CD4-positive, alpha-beta T cell (primary cell): ENCODE measurements at places on chromosomes 3 and 15.

DNA sequence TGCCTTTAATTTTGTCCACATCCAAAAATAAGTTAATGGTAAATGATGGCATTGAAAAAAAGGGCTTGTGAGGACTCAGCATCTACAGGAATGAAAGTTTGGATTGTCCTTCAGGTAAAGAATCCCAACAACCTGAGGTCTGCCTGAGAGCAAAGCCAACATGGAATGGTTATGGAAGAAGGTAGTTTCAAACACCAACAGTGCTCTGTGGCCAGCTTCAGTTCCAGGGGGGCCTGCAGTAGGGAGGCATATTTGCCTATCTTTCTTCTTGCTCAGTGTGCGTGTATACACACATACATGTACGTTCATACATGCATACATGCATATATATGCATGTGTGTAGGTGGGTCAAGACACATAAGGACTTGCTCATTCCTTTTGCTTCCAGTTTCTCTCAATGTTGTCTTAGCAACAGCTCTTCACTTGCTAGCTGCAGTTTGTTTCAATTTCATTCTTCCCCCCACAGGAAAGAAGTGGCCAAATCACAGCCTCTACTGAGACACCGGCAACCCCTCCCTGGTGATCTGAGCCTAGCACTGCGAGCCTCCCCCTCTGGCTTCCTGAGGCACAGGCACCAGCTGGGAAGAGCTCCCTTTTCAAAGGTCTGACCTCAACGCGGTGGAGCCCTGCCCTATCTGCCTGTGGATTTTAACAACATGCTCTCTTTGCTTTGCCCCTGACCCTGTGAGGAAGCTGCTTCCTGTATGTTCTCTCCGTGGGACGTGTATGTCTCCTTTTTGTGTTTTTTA is 146.2 kb downstream of the KLF13 start:
- H3K4me1 ChIP-seq: peaks cover 57% of the 10 kb centered on the region
- peak; percentile 63 for DNase-seq
- no peaks in the 10 kb centered on the region for H3K36me3 ChIP-seq
- no peaks in the 10 kb centered on the region for H3K27me3 ChIP-seq
- H3K27ac ChIP-seq: peak overlapping the region; percentile 55

GRCh38 chr3:136122006-136122405 is 74.1 kb downstream of the MSL2 start:
- no peaks in the 10 kb centered on the region for H3K36me3 ChIP-seq
- no peaks in the 10 kb centered on the region for H3K27me3 ChIP-seq
- H3K4me3 ChIP-seq: no peak overlapping the region
- H3K27ac ChIP-seq: no peak overlapping the region
- no peaks in the 10 kb centered on the region for H3K4me1 ChIP-seq

DNA sequence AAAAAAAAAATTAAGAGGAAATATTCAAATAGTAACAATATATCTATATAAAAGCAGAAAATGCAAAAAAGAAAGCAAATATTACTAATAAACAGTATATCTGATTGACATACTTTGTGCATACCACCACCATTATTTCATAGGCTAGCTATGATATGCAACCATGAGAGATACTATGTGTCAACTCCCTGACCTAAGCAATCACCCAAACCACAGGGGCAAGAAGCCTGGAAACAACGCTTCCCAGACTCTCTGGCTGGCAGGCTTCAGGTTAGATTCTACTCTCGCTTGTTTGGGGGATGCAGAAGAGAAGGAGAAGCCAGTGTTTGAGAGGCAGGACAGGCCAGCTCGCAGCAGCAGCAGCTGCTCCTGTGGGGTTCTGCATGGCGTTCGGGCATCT is 169.3 kb upstream of the TPM1 start:
- H3K27me3 ChIP-seq: no peaks in the 10 kb centered on the region
- no peaks in the 10 kb centered on the region for H3K36me3 ChIP-seq
- no peaks in the 10 kb centered on the region for H3K4me1 ChIP-seq
- no peak for DNase-seq
- H3K27ac ChIP-seq: no peak overlapping the region

DNA sequence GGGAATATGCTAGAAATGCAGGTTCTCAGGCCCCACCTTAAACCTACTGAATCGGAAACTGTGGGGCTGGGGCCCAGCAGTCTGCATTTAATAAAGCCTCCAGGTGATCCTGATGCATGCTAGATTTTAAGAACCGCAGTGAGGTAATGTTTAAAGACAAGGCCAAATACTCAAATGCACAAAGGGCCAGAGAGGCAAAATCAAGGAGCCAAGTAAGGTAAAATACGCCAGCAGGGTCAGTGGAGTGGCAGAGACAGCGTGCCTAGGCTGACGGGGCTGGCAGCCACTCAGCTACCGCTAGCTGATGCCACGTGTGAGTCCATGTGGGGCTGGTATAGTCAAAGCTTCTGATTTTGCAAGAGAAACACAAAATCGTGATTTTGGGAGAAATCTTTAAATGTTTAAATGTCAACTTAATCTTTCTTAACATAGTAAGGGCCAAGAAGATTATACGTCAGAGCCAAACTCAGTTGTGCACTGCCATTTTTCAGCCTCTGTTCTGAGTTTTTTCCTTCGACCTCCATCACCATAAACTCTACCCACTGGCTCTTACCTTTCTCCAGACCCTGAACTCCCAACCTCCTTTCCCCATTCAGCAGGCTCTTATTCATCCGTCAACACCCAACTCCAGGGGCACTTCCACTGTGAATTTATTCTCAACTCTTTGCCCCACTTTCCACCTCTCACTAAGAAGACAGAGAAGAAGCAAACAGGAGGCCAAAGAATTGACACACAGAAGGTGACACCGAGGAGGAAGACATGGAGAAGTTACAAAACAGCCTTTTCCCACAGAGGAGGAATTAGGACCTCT is 136.6 kb upstream of the RAD18 start:
- no peak for DNase-seq
- H3K36me3 ChIP-seq: no peaks in the 10 kb centered on the region
- H3K27ac ChIP-seq: no peak overlapping the region
- no peaks in the 10 kb centered on the region for H3K4me1 ChIP-seq
- no peaks in the 10 kb centered on the region for H3K27me3 ChIP-seq
- H3K4me3 ChIP-seq: no peak overlapping the region

DNA sequence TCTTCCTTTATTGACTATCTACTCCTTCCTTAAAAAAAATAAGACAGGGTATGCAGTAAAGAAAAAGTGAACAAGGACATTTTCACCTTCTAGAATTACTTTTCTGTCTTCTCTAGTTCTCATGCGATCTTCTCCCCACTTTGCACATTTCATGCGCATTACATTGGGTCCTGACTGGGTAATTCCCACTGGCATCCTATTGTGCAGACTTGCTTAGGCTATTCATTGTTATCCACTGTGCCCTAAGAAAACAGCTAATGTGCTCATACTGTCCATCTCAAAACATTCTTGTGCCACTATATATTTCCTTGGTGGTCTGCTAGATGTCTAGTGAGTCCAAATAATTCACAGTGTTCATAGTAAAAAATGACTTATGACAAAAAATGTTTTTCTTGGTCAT is 447.4 kb upstream of the ROBO1 start:
- H3K4me3 ChIP-seq: no peak overlapping the region
- H3K27ac ChIP-seq: no peak overlapping the region
- H3K27me3 ChIP-seq: no peaks in the 10 kb centered on the region
- DNase-seq: no peak

DNA sequence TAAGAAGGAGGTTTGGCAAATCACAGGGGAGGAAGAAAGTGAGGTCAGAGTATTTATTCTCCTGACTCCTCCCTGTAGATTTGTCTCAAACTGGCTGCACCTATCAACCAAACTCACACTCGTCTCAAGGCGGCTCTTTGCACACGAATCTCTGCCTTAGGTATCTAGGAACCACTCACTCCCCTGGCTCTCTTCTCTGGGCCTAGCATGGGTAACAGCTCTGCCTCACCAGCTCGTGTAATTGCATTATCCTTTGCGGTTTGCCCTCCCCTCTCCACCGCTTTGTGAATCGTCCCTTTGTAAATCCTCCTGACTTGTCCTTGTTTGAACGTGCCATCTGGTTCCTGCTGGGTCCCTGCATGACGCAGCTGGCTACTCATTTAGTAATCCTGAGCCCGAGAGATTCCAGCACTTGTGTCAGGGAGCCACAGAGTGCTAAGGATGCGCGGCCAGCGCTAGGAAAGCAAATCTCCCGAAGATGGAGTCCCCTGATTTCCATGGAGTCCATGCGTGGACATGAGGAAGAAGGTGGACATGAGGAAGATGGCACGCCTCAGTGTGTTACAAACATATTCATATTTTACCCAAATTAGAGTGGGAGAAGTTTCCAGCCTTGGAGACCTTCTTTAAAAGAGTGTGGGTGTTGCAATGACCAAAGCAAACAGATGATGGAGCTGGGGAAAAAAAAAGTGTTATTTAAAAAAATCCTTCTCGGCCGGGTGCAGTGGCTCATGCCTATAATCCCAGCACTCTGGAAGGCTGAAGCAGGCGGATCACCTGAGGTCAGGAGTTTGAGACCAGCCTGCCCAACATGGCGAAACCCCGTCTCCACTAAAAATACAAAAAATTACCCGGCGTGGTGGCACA is 26.7 kb downstream of the NRROS start:
- no peak overlapping the region for H3K27ac ChIP-seq
- peaks cover 11% of the 10 kb centered on the region for H3K36me3 ChIP-seq
- H3K4me1 ChIP-seq: peaks cover 17% of the 10 kb centered on the region
- H3K27me3 ChIP-seq: no peaks in the 10 kb centered on the region
- H3K4me3 ChIP-seq: no peak overlapping the region

DNA sequence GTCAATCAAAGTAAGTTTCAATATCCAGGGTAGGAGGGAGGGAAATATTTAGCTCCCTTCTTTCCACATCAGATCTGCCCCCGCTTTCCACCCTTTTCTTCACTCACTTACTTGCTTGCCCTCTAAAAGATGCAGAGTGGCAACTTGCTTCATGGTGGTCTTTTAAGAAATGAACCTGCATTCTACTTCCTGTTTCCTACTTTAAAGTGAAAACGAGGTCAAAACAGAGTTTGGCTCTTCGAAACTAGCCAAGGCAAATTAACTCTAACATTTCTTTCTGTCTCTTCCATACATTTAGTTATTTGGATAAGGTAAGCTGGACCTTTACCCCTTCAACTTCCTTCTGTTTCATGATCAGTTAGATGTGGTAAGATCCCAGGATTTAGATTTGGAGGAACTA is 34.2 kb upstream of the PEX5L start:
- H3K4me3 ChIP-seq: no peak overlapping the region
- no peak for DNase-seq
- H3K27me3 ChIP-seq: no peaks in the 10 kb centered on the region
- H3K27ac ChIP-seq: no peak overlapping the region
- H3K4me1 ChIP-seq: no peaks in the 10 kb centered on the region

GRCh38 chr3:149843502-149843901 is 30.5 kb downstream of the RNF13 start:
- H3K27ac ChIP-seq: no peak overlapping the region
- H3K36me3 ChIP-seq: peaks cover 31% of the 10 kb centered on the region
- no peak for DNase-seq
- no peaks in the 10 kb centered on the region for H3K4me1 ChIP-seq
- H3K4me3 ChIP-seq: no peak overlapping the region

DNA sequence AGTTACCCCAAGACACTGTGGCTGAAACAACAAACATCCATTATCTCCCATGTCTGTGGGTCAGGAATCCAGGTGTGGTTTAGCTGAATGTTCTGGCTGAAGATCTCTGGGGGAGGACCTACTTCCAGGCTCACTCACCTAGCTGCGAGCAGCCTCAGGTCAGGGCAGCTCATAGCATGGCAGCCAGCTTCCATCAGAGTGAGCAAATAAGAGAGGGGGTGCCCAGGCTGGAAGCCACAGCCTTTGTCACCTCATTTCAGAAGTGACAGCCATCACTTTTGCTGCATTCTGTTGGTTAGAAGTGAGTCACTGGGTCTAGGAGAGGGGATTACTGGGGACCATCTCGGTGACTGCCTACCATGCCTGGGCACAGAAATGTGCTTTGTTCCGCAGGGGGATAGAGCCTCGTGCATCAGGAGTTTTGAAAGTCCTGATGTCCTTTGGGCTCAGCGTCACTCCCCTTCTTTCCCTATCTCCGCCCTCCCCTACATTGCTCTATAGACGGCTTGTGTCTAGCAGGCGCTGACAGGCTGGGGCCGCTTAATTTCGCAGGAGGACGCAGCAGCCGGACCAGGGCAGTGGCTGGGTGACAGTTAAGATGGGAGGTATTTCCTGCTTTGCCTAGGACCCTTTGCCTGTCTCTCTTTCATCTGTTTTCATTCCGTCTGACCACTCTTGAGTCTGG is 25.4 kb downstream of the TGM4 start:
- no peak overlapping the region for H3K4me3 ChIP-seq
- DNase-seq: no peak

DNA sequence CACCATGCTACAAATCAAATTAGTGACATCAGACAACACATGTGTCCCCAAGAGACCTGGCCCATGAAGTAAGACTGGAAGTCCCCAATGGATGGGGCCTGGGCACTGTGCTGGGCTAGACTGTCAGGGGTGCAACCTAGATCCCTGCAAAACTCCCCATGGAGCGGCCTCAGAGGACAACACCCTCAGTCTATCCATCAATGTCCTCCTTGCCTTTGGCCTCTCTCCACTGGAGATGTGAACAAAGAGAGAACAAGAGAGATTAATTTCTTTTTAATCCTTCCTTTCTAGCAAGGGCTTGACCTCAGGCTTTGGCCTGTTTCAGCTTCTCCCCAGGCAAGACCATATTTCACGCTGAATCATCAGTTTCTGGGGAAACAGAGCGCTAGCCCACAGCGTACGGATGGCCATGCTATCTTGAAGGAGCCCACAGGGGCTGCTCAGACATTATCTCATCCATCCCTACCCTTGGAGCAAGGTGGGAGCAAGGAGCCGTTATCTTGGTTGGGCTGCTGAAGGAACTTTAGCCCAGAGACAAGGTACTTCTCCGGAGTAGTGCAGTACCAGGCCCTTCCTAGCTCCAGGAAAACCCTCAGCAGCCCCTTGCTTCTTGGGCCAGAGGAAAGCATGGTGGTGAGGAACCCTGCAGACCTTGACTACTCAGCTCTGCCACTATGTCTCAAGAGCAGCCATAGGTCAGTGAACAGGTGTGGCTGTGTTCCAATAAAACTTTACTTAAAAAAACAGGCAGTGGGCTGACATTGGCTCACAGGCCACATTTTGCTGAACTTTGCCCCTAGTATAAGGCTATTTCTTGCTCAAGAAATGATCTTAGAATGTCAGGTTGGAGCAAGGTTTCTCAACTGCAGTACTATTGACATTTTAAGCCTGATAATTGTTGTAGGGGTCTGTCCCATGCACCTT is 72.7 kb upstream of the WNT5A start:
- no peaks in the 10 kb centered on the region for H3K36me3 ChIP-seq
- H3K4me1 ChIP-seq: no peaks in the 10 kb centered on the region
- H3K4me3 ChIP-seq: no peak overlapping the region
- no peak for DNase-seq
- H3K27ac ChIP-seq: no peak overlapping the region

DNA sequence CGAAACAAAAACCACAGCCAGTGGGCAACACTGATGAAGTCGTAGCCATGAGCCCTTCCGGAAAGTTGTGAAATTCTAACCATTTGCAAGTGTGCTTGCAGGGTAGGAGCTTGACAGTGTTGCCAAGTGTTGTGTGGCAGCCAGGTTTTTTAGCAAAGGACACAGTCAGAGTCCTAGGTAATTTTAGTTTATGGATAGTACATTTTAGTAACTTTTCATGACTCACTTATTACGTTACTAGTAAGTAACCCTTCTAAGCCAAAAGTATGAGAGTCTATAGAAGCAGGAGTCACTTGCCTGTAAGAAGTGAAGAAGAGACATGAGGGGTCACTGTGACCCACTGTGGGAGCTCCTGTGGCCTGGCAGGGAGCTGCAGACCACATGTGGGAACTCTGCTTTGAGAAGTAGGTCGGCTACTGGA is 54.8 kb upstream of the ADPGK start:
- no peaks in the 10 kb centered on the region for H3K36me3 ChIP-seq
- no peaks in the 10 kb centered on the region for H3K27me3 ChIP-seq
- H3K4me3 ChIP-seq: no peak overlapping the region
- no peak for DNase-seq
- H3K27ac ChIP-seq: no peak overlapping the region
